ENCODE measurements at places on chromosomes 6 and 20.

GRCh38 chr6:99802396-99803031 lies 191.5 kb downstream of the MCHR2 start:
- DNase-seq = no peak

DNA sequence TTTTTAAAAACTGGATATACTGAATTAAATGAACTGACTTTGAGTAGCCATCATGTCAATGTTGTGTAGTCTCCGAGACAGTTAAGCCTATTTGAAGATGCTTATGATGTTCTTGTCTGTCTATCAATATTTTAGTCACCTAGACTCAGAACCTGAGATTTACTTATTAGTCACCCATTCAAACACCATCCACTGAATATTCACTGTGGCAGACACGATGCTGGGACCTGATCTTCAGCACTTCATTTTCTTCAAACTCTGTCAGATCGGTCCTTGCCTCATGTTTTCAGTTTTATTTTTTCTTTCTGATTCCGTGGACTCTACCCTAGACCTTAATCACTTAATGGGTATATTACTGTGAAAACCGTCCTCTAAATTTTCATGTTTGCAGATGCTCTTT lies 123.7 kb upstream of the MCHR2 start:
- no peak for DNase-seq

- peak; percentile 38 for DNase-seq
These were observed 180.4 kb downstream of the ZNF217 start for GRCh38 chr20:53413186-53413631.

GRCh38 chr6:11430036-11430435 lies 107.5 kb upstream of the TMEM170B start:
- DNase-seq = no peak

DNA sequence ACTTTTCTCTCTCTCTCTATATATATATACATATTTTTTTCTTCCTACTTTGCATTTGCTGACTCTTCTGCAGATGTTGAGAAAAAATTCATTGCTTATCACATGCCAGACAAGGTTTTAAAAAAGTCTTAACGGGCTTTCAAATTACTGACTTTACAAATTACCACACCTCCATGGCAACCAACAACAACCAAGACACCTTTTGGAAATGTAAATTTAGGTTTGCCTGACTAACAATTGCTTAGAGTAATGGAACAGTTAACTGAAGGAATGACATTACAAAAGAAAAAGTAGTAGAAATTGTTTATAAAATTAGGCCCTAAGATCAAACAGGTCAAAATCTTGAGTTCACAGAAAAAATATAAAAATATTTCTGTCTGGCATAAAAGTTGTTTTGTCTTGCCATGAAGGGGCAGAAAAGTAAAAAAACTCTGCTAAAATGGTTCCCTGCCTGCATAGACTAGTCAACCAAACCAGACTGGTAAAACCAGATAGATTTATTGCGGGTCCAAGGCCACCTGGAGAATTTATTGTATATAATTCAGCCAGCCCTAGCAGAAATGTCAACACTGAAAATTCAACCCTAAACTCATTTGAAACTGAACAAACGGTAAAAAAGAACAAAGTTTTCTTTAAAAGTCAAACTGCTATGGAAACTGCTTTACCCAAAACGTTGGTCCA lies 92.8 kb upstream of the FRMD1 start:
- DNase-seq = no peak

GRCh38 chr6:113901482-113901881 lies 44.3 kb downstream of the MARCKS start:
- DNase-seq = no peak

DNA sequence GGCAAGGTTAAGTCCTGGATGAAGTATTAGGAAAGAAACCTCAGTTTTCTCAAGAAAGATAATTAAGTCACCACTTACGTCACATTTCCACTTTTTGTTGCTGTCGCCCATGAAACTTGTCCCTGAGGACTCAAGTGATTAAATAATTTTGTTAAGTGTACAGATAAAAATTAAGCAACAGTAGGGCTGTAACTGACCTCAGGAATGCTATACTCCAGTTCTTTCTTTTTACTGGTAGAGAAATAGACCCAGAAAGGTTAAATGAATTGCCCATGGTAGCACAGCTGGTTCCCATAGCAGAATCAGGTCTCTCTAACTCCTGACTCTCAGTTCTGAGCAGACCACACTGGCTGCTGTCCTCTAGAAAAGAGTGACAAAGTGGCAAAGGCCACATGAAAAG lies 54.5 kb downstream of the CLIC5 start:
- no peak for DNase-seq

DNA sequence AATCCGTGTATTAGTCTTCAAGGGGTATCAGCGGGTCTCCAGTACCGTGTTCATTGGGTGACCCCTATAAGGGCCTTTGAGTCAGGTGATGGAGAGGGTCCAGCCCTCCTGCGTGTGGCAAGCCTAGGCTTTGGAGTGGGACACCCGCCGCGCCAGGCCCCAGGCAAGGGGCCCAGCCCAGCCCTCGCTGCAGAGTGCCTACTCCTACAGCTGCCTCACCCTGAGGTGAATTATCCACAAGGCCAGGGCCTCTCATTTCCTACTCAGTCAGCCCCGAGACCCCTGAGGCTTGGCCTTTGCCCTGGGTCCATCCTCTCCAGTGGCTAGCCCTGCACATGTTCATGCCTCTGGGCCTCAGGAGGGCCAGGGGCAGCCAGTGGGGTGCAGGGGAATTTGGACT lies 45.1 kb downstream of the TMEM242 start:
- no peak for DNase-seq
